ENCODE measurements at places on chromosomes 1 and 21. TPM values are rescaled to one million over a fixed set of nuclear protein-coding genes. Genes with fewer than 3 reads are reported as not detected.

Gene ICOSLG
- 0.46 TPM for total RNA-seq

Gene NBPF4
- total RNA-seq, result not detected

Gene IL19
- total RNA-seq, result not detected

Gene STUM
- total RNA-seq, result not detected

Gene TDRD5
- not detected for total RNA-seq

Gene ACTL8
- total RNA-seq, result under 0.01 TPM

Gene CD101
- total RNA-seq, result 0.18 TPM

Gene RPL22
- total RNA-seq, result 111 TPM

Gene TNFRSF4
- 0.14 TPM for total RNA-seq

Gene OR6N1
- total RNA-seq, result not detected

Gene MATN1
- total RNA-seq, result under 0.01 TPM

Gene PLA2G2D
- not detected for total RNA-seq

Gene GNG12
- total RNA-seq, result 149 TPM

Gene MROH9
- not detected for total RNA-seq

Gene RNU1-2
- under 0.01 TPM for total RNA-seq

Gene FAM43B
- not detected for total RNA-seq

Gene KRTAP11-1
- not detected for total RNA-seq

Gene CRP
- not detected for total RNA-seq

Gene CSF3R
- total RNA-seq, result not detected

Gene ERG
- total RNA-seq, result 0.59 TPM

Gene RCSD1
- total RNA-seq, result not detected

Gene OR10Z1
- total RNA-seq, result not detected

Gene GJA5
- total RNA-seq, result 0.59 TPM

Gene RGS18
- total RNA-seq, result not detected

Gene DDX20
- 12.5 TPM for total RNA-seq

Gene SIK1
- 9.0 TPM for total RNA-seq

Gene TMEM82
- total RNA-seq, result not detected

Gene CR1
- total RNA-seq, result not detected

Gene CLCA1
- total RNA-seq, result not detected

Gene IER5
- 15.1 TPM for total RNA-seq

Gene FCRL6
- total RNA-seq, result not detected

Gene TINAGL1
- total RNA-seq, result 241 TPM

Gene LHX4
- under 0.01 TPM for total RNA-seq

Gene IVL
- 1.1 TPM for total RNA-seq

Gene MEX3A
- 3.3 TPM for total RNA-seq
